ENCODE measurements at places on chromosomes 1 and 21. TPM values are rescaled to one million over a fixed set of nuclear protein-coding genes. Genes with fewer than 3 reads are reported as not detected.

- DNase-seq, result no peak
Observed at GRCh38 chr1:245056913-245057312, 97.9 kb upstream of the KIF26B start.

- no peak for DNase-seq
Observed at GRCh38 chr1:174276087-174276486, 116.8 kb downstream of the RABGAP1L start.

- DNase-seq, result no peak
Observed at GRCh38 chr1:198153103-198153502, 3.7 kb upstream of the NEK7 start.

- no peak for DNase-seq
Observed at GRCh38 chr21:38721958-38722357, 83.8 kb upstream of the ETS2 start.

DNA sequence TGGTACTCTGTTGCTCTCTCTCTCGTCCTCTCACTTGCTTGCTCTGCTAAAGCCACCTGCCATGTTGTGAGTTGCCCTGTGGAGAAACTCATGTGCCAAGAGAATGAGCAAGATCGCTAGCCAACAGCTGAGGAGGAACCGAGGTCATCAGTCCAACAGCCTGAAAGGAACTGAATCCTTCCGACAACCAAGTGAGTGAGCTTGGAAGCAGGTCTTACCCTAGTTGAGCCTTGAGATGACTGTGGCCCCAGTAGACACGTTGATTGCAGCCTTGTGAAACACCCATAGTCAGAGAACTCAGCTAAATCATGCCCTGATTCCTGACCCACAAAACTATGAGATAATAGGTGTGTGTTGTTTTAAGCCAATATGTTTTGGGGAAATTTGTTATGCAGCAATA, 48.1 kb upstream of the BACH1 start:
- DNase-seq, result no peak

- DNase-seq, result no peak
Observed at GRCh38 chr1:19042675-19043578, 86.5 kb upstream of the IFFO2 start.

GRCh38 chr21:26842300-26842699, 2.9 kb downstream of the ADAMTS1 start:
- no peak for DNase-seq

- peak; percentile 69 for DNase-seq
Observed at GRCh38 chr1:176691251-176692228, 228.6 kb downstream of the PAPPA2 start.

DNA sequence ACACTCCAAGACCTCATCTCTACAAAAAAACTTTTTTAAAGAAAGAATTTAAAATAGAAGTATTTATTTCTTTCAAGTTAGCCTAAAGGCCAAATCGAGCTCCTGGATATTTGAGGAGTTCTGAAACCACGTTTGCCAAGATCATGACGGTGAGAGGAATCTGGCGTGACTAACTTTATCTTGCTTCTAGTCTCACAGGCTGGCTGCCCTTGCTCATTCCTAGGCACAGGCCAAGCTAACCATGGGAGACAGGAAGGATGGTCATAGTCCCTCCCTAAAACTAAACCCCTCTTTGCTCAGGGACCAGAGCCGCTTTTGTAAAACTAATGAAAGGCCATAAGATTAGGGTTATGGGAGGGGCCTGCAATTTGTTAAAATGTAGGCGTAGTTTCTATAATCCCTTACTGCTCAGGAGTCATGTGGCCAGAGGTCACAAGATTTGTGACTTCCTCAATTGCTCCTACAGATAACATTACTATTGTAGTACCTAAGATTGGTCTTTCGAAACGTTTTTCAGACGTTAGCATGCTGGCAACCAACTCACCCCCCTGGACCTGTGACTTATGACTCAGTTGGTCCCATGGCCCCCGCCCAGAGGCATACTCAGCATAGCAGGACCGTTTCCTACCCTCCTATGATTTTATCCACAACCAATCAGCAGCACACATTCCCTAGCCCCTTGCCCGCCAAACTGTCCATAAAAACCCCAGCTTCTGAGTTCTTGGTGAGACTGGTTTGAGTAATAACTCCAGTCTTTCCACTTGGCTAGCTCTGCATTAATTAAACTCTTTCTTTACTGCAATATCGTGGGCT, 425.0 kb downstream of the SMYD3 start:
- DNase-seq, result no peak

GRCh38 chr1:237043846-237044636, 2.1 kb downstream of the RYR2 start:
- no peak for DNase-seq

DNA sequence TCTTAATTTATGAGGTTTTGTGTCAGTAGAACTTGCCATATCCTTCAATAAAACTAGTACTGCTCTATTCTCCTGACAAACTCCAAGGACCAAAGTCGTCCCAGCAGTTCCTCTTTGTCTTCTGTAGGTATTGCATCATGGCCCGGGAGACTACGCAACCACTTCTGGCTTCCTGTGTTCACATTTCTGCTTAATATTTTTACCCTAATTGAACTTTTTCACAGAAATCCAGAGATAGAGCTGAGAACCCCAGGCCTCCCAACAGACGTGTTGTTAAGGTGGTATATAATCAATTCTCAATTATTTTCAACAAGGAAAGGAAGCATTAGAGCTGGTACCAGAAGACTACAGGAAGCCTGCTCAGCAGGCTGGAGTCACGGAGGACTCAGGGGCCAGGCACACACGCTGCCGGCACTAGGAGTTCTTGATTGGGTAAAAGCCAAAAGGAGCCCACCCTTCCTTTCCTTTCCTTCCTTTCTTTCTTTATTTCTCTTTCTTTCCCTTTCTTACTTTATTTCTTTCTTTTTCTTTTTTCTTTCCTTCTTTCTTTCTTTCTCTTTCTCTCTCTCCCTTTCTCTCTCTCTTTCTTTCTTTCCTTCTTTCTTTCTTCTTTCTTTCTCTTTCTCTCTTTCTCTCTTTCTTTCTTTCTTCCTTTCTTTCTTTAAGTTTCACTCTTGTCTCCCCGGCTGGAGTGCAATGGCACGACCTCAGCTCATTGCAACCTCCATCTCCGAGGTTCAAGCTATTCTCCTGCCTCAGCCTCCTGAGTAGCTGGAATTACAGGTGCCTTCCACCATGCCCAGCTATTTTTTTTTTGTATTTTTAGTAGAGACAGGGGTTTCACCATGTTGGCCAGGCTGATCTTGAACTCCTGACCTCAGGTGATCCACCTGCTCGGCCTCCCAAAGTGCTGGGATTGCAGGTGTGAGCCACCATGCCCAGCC, 173.7 kb downstream of the ZBTB18 start:
- DNase-seq, result no peak

- no peak for DNase-seq
Observed at GRCh38 chr1:110087812-110088738, 17.6 kb upstream of the ALX3 start.

Gene MCOLN3
- 17.1 TPM for polyA plus RNA-seq

Gene IRF6
- 16.4 TPM for polyA plus RNA-seq

Gene RORC
- 1.3 TPM for polyA plus RNA-seq

Measured in renal pelvis (tissue), 12 donors.